ENCODE measurements at places on chromosomes 1 and 21.

DNA sequence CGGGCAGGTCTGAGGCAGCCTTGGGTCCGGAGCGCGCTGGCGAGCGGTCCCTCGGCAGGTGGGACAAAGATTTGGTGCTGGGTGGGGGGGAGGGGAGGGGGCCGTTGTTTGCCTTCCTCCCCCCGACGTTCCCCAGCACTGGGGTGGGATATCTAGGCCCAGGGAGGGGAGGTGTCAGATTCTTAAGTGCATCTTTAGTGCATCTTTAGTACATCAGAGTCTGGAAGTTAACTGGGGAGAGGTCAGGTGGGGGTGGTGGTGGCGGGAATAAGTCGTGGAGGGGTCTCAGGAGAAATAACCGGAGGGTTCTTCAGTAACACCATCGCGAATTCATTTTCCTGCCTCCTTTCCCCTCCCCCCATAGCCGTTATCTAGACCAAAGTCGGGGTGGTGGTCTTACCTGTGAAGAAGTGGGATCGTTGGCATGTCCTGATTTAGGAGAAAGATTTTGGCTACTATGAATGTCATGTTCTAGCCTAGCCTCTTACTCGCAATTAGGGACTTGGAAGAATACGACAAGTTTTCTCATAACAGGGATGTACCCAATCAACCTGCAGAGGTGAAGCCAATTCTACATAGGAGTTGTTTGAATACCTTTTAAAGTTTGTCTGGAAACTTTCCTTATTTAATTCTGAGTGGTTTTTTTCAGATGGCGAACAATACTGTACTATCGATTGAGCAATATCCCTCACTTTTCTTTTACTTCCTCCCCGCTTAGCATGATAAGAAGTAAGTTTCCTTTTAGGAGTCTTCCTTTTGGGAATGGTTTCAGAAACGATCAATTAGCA is 886 bp downstream of the ZMYM4 start:
- peak; percentile 66 for DNase-seq

DNA sequence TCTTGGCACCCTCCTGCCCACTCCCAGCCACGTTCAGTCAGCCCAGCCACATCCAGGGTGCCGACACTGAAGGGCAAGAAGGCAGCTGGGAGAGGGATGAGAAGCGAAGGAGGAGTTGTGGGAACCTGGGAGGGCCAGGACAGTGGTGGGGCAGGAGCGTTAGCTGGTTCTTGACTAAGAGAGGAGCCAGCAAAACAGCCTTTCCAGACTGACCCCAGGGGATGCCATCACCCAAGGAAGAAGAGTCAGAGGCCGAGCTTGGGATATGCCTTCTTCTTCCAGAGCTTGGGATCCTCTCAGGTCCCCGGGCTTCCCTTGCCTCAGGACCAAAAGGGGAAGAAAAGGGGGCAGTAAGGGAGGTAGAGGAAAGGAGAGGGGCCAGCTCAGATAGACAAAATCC is 7.2 kb downstream of the INKA2 start:
- no peak for DNase-seq

- DNase-seq = no peak
Observed at GRCh38 chr21:20207335-20207734, 790.9 kb upstream of the NCAM2 start.

DNA sequence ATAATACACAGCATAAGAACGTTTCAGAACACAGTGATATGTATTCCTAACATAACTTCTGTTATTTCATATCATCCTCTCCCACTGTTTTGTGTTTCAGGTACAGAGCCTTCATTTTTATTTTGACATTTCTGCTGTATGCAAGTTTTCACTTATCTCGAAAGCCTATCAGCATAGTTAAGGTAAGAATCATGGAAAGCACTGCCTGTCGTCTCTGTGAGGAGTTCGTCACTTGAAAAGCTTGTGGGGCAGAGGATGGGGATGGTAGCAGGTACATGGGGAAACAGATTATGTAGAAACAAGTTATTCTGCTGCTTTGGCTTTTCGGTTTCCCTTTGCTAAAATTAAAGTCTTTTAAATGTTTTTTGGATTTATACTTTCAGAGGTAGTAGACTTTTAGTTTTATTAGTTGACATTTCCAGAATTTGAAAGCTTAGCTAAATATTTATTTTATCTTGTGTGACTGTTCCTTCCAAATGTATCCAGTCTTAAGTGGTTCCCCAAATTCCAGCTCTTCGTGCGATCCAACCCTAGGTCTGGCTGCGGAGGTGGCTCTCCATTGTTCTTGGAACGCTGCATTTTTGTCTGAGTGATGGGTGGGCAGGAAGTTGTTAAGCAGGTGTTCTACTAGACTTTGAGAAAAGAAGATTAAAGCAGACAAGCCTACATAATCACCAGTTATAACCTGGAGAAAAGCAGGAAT is 12.2 kb downstream of the SLC37A1 start:
- no peak for DNase-seq

- DNase-seq = no peak
Observed at GRCh38 chr1:66396212-66396890, 137.6 kb upstream of the SGIP1 start.
